Ascending aorta (tissue), 2 donors: ENCODE measurements at places on chromosomes 16 and 17.

GRCh38 chr17:7551396-7551795, 2.5 kb downstream of the TNFSF12 start:
- DNase-seq: peak; percentile 59

GRCh38 chr17:64174686-64175456, 44.9 kb upstream of the ERN1 start:
- DNase-seq: peak; percentile 33

DNA sequence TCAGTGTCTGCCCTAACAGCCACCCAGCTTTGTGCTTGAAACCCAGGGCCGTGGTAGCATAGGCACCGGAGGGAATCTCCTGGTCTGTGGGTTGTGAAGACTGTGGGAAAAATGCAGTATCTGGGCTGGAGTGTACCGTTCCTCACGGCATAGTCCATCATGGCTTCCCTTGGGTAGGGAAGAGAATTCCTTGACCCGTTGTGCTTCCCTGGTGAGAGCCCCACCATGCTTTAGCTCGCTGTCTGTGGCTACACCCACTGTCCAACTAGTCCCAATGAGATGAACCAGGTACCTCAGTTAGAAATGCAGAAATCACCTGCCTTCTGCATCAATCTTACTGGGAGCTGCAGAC, 67.3 kb downstream of the ATF7IP2 start:
- DNase-seq: no peak

DNA sequence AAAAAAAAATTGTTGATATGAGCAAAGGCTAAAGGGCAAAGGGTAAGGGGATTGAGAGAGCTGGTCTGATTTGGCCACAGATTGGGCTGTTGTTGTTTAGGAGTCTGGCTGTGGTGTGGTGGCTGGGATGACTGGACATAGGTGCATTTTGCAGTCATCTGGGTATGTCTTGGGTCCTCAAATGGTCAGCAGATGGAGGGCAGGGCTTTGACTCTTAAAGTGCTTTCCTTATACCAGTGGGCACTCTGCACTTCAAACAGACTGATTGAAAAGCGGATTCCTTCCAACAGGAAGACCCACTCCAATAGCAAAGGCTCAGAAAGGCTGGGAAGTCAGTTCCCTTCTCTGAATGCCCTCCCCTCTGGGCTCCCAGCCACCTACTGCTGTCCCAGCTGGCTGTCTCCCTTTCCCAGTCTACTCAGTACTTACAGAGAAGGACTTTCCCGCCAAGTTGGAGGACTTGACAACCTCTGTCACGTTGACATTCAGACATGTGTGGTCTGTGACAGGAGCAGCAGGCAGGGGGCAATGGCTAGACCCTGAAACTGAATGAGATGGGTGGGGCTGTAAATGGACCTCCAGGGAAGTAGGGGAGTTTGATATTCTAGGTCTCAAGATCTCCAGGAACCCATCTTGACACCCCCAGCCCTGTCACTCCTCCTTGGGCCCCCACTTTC, 19.6 kb upstream of the MFSD6L start:
- peak; percentile 43 for DNase-seq

DNA sequence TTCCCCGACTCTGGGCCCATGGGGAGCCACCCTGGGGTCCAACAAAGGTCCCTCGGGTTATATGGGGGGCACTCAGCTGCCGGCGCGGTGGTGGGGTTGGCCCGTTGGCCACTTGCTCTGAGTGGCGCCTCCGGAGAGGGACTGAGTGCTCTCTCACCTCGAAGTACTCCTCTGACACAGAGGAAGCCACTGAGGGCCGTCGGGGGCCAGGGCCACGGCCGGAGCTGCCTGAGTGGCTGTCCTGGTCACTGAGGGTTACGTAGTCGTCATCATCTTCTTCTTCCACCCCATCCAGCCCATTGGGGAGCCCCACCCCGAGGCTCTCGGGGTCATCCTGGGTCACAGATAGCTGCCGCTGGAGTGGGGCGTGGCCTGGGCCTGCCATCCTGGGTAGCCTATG, 25.7 kb downstream of the SLC5A10 start:
- no peak for DNase-seq

DNA sequence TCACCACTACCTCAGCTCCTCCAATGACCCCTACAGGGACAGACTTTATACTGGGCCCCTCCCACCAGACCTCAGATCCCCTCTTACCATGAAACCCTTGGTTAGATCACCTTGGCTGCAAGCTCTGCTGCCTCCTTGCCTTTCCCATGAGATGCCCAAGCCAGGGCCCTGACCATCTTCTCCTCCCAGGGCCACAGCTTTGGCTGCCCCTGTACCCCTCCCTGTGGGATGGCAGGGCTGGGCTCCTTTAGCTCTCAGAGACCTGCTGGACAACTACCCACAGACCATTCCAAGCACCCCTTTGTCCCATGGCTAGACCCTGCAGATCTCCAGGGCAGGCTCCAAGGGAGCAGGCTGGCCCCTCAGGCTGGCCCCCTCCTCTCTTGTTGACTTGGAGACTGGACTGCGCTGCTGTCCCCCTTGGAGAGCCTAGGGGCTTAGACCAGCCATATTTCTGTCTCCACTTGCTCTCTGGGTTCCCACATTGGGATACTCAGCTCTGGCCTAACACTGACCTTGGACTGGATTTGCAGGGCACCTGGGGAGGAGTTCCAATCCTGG, 1692.7 kb downstream of the TP53TG3F start:
- DNase-seq: no peak

DNA sequence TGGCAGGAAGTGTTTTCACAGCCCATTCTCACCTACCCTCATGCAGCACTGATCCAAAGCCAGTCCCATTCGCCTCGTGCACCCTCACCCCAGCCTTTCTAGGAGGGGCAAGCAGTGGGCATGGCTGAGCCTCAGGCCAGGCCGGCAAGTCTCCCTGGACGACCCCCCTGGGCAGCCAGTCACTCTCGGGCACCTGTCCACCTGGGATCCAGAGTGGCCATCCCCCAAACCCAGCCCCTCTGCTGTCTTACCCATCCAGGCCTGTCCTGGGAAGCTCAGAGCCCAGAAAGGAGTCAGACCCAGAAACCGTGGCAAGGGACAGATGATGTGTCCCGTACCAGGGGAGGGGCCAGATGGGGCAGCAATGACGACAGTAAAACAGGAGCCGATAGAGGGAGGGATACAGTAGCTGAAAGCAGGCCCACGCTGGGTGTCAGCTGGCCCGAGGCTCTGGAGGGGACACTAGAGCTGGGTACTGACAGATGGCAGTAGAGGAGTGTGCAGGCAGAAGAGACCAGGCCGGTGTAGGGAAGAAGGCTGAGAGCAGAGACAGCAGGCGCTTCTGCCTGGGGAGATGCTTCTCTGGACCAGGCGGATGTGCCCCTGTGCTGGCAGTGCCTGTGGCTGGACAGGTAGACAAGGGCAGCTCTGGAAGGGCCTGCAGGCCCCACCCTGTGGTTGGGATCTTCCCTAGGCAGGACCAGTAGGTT, 5.8 kb downstream of the CMTM3 start:
- DNase-seq: no peak

GRCh38 chr17:61444075-61444474, 8.1 kb upstream of the TBX4 start:
- no peak for DNase-seq

- peak; percentile 69 for DNase-seq
Measured at GRCh38 chr16:87976665-87977064, 25.4 kb downstream of the BANP start.

DNA sequence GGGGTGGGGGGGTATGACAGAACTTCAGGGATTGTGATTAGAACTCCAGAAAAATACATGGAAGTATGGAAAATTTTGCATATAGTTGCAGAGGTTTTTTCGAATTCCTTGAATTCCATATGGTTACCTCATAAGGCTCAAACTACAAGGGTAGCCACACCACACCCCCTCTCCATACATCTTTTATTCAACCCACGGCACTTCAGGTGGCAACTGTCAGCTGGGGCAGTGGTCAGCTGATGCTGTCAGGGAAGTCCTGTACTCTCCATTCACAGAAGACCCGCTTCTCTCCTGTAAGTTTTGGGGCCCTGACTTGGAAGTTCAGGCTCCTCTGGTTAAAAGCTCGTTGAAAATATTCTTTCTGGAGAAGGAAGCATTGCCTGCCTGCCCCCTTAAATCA, 57.5 kb upstream of the CLEC19A start:
- no peak for DNase-seq

GRCh38 chr17:50154604-50155003, 4.1 kb upstream of the PPP1R9B start:
- no peak for DNase-seq

DNA sequence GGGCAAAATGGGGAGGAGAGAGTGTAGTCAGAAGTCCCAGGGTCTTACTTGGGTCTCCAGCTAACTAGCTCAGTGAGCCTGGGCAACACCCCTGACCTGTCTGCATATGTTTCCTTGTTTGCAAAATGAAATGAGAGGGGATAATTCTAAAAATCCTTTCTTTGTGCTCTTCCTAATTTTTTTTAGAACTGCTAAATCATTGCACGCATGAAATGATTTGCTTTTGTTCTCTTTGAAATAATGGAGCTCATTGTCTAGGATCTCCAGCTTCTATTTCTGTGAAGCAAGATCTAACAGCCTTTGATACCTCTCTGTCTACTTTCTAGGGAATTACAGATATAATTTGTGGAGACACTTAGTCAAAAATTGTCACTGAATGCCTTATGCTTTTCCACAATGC, 181.3 kb downstream of the CDH13 start:
- no peak for DNase-seq

- DNase-seq: no peak
Measured at GRCh38 chr16:24077292-24077691, 178.8 kb upstream of the CACNG3 start.

DNA sequence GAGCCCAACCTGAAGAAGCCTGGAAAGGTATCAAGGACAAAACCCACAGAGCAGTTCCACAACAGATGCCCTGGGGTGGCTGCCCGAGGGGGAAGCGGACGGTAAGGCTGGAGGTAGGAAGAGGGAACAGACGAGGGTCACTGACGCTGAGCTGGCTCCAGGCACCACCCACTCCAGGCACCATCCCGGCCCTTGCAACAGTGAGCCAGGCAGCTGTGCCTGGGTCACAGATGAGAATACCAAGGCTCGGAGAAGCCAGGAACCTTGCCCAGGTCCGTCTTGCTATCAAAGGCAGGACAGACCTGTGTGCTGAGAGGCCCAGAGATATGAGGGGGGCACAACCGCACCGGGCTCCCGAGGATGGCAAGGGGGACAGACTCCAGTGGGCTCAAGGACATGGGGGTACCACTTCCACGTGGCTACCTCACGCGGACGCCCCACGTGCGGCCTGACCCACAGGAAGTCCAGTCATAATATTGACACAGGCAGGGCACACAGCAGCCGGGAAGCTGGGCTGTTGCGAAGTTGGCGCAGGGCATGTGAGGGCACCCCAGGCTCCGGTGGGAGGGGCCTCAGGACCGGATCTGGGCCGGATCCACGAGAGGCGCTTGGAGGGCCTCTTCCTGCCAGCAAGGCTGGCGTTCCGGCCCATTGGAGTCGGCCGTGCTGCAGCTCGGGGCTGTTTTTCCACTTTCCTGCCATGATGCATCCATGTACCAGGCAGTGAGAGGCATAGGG, 29.9 kb downstream of the PEMT start:
- peak; percentile 84 for DNase-seq

DNA sequence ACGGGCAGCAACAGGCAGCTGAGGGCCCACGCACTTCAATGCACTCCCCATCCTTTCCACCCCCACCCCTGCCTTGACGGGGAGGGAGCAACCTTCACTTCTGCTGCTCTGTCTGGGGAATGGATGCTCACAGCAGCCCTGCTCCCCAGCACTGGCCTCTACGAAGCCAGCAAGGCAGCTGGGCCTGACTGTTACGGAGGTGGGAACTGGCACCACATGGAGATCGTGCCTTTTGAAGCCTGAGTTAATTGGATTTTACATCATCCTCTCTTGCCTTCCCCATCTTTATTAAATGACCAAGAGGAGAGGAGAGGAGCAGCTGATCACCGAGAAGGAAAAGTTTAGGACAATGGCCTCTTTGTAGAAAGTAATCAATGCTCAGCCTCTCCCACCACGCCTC, 187.0 kb upstream of the RPL38 start:
- no peak for DNase-seq

- no peak for DNase-seq
Measured at GRCh38 chr17:50129728-50130558, at the start of gene SAMD14. TSS of gene SAMD14 (minus strand) at chr17:50130160. CDS start at chr17:50124959, 5,201 bp downstream.

GRCh38 chr17:59376506-59376905, 45.1 kb downstream of the YPEL2 start:
- DNase-seq: no peak

DNA sequence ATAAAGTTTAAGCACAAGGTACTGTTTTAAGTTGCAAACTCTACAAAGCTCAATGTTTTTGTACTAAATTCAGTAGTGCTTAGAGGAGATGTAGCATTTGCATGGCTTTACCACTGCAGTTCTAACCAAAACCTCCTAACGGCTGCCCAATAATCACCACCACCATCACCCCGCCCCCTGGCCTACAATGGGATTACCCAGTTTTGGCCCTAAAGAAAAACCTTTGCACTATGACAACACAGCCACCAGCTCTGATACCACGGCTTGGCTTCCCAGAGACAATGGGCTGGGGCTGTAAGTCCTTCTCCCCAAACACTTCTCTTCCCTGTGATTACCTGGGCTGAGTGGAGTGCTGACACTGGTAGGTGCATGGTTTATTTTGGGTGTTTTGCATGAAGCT, 58.4 kb upstream of the MTMR4 start:
- DNase-seq: no peak

DNA sequence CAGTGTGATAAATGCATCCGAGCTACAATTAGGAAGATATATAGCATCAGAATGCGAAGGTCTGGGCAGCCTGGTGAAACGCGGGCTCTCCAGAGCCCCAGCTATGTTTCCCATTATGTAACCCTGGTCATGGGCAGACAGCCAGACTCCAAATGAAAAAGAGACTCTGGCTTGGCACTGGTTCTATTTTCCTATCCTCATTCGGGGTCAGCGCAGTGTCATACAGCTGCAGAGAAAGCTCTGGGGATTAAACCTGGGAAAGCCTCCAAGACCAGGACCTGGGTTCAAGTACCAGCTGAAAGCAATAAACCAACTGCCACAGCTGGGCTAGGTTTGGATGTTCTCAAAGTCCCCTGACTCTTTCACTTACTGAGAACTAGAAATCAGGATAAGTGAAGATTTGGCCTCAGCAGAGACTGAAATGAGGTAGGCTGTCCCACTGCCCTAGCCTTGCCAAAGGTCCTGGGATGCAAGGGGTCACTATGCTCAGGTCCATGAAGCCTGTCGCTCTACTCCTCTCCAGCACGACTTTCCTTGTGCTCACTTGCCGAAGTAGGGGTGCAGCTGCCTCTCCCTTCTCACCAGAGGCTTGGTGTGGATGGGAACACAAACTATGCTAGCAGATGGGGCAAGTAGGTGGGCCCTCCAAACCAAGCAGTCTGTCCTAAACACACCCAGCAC, 123.8 kb downstream of the SMG6 start:
- no peak for DNase-seq
